ENCODE measurements at places on chromosomes 2 and 18. TPM values are rescaled to one million over a fixed set of nuclear protein-coding genes. Genes with fewer than 3 reads are reported as not detected.

The GCG gene
- not detected for total RNA-seq

The DNAJC10 gene
- 80.0 TPM for total RNA-seq

The RAMP1 gene
- total RNA-seq = 10.5 TPM

The CTIF gene
- total RNA-seq = 45.7 TPM

The CSRNP3 gene
- 2.5 TPM for total RNA-seq

The GPR155 gene
- 3.3 TPM for total RNA-seq

The COLEC12 gene
- total RNA-seq = 40.2 TPM

The ERMN gene
- 0.52 TPM for total RNA-seq

- DNase-seq = no peak
These were observed 90.9 kb upstream of the SETBP1 start for GRCh38 chr18:44589693-44590355.

DNA sequence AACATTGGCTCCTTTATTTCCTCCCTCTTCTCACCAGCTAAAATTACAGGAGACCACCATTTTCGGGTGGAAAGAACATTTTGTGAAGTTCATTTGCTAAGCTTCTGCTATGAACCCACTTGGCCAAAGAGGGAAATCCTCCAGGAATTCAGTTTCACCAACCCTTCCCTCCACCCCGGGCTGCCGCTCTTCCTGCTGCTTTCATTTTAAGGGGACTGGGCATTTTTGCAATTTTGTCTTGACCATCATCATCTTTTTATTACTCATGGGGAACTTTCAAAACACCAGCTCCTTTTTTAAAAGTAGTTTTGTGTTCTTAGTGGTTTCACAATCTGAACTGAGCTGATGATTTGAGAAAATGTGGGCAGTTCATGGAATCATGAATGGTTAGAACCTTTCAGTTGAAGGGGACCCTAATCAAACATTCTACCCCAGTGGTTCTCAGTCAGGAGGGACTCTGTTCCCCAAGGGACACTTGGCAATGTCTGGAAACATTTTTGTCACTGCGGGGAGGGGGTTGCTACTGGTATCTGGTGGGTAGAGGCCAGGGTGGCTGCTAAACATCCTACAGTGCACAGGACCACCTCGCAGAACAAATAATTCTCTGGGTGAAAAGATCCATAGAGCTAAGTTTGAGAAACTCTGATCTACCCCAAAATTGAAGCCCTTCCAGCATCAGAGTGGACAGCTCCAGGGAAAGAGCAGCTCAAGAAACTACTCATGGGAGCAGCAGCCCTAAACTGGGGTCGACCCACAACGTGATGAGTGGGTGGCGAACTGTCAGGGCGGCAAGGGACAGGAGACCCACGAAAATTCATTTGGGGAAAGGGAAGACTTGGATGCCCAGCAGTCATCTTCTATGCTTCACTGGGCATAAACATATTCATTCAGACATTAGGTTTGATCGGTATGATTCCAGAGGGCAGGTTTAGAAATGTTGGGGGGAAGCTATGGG, 92.9 kb downstream of the ACKR3 start:
- DNase-seq = no peak

DNA sequence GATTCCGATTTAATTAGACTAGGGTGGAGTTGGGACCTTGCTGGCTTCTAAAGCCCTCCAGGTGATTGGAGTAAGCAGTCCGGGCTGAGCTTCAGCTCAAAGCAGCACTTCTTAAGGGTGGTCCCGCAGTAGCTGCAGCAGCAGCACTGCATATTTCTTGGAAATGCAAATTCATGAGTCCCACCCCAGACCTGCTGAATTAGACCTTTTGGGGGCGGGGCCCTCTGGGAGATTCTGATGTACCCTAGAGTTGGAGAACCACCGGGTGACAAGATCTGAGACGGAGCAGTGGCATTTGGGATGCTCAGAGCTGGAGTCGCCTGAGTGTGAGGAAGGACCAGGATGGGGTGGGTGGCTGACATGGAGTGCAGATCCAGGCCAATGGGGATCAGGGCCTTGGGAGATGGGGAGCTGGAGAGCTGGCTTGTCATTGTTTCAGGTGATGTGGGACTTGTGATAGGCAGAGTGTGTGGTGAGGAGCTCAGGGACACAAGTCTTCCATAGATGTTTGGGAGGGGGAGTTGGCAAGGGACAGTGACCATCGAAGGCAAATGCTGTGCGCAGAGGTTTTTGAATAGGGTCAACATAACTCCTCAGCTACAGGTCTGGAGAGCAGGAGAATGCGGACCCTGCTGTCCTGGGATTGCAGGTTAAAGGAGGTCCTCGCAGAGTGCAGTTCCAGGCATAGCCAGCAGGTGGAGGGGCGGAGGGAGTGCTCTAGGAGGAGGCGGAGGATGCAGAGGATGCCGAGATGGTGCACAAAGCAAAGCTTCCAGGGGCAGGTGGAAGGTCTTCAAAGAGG, 130.9 kb upstream of the RAB12 start:
- peak; percentile 62 for DNase-seq

DNA sequence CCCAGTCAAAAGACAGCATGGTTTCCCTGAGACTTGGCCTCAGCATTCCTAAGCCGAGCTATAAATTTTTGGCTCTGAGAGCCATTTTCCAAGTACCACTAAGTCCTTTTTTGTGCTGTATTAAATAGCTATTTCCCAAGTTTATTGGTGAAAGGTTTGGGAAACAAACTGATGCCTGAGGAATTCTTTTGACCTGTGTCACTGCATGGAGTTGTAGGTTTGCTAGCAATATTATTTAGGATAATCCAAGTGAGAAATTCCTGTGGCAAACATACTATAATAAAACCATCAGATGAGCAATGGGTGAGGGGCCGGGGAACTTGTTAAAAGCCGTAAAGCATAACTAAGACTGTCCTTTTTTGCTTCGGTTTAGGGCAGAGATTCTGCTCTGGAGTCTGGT, 28.4 kb downstream of the ARHGAP28 start:
- DNase-seq = no peak

GRCh38 chr2:9951522-9952285, at the start of gene GRHL1:
Gene GRHL1 (plus strand): TSS chr2:9951693. CDS start chr2:9951834, 141 bp downstream.
- DNase-seq = peak; percentile 94

DNA sequence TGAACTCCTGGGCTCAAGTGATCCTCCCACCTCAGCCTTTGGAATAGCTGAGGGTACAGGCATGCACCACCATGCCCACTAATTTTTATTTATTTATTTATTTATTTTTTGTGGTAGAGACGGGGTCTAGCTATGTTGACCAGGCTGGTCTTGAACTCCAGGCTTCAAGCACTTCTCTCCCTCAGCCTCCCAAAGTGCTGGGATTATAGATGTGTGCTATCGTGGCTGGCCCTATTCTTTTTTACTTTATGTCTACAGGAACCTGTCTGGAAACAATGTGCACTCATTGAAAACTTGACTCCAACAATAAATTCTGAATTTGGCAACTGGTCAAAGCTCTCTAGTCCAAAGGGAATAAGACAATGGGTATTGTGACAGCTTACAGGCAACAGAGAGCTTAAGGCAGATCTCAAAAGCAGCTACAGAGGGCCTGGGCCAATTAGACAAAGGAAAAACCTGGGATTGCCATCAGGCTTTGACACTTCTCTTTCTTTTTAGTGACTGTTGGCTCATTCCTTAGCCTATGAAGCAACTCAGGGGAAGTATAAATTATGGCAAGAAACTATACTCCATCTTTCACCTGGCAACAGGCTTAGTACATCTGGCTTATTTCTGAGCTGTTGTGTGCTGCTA, 55.1 kb upstream of the RAPGEF4 start:
- no peak for DNase-seq

GRCh38 chr2:6940820-6941219, 23.6 kb downstream of the RNF144A start:
- no peak for DNase-seq

- no peak for DNase-seq
These were observed 45.1 kb downstream of the RPL31 start for GRCh38 chr2:101047075-101047766.

DNA sequence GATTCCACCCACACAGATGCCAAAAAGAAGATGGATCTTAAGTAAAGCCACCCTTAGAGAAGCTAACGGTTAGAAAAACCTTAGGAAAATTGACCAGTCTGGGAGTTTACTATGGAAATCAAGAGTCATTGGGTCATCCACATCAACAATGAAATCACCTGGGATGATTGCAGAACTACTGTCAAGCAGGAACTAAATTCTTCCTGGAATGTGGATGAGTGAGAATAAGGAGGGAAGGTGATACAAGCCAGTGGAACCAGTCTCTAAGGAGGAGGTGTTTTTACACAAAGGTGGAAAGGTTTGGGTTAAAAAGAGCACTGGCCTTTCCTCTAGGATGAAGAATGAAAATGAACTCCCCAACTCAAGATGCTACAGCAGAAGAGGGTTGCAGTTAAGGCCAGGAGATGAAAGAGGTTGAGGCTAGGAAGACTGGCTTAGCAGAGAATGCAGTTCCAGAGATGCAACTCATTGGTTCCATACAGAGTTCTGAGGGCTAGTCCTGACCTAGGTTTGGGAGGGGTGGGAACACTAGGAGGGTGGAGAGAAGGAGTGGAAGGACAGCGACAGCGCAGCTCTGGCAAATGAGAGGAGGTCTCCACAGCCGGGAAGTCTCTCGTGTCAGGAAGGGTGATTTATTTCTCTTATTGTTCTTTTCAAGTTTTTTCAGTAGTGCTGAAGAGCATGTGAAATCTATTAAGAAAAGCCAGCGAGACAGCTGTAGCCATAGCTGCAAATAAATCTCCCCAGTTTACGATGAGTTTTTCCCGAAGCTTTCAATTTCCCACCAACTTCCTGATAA, 27.7 kb upstream of the KDM3A start:
- DNase-seq = peak; percentile 59

DNA sequence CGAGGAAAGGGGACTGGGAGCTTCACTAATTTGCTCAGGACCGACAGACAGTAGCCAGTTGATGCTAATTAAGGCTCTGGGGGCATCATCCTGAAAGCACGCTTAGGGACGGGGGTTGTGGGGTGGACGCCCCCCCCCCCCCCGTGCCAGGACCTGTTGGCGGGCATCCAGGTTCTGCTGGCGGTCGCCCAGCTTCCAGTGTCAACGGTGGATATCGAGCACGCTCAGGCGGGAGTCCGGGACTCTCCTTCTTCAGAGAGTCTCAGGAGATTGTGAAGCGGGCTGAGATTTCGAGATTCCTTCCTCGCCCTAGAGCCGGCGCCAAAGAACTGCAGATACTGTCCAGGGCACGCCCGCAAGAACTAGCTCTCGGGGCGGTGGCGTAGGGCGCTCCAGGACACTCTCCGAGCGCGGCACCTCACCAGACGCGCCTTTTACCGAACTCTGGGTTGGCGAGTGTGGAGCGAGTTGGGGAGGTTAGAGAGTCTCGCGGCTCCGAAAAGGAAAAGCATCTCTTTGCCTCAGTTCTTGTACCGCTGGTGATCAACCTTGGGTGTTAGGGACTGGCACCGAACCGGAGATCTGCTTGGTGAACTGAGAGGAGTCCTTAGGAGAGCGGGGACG, 5.6 kb downstream of the RAX start:
- DNase-seq = no peak

GRCh38 chr18:44764863-44765262, 84.2 kb downstream of the SETBP1 start:
- DNase-seq = no peak

DNA sequence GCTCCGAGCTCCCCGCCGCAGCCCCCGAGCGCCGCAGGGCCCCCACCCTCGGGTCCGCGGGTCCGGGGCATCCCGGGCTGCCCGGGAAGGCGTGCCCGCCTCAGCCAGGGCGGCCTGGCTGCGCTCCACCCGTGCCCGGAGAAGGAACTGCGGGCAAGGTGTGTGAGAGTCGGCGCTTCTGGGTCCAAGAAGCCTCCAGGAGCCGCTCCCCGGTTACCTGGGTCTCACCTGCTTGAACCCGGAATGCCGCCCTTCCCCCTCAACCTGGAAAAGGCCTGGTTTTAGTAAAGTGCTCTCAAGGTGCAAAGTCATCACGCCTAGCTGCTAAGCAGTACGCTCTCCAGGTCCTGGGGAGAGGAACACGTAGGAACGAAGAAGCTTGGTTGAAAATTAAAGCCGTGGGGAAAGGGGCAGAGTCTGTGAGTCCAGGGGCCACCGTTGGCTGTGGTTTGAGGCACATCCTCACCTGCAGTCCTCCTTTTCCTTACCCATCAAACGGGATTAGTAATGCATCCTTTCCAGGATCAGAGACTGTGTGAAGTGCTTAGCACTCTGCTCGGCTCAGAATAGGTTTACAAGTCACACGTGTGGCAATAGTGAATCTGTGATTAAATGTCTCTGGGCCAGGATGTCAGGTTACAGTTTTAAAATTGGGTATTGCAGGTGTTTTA, 1.2 kb downstream of the ASAP2 start:
- peak; percentile 45 for DNase-seq

DNA sequence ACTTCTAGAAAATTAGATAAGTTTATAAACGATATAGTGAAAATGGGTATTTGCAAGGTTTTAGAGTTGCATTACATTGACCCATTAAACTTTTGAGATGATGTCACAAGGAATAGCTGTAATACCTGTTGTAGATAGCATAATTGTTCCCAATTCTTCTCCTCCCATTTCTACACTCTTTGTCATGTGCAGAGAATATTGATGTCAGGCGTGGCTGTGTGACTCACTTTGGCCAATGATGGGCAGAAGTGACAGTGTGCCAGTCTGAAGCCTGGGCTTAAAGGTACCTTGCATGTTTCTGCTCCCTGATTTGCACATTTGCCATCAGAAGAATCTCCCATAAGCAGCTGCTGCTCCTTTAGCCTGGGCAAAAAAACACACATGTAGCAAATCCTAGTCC, 26.9 kb upstream of the CCBE1 start:
- DNase-seq = no peak

DNA sequence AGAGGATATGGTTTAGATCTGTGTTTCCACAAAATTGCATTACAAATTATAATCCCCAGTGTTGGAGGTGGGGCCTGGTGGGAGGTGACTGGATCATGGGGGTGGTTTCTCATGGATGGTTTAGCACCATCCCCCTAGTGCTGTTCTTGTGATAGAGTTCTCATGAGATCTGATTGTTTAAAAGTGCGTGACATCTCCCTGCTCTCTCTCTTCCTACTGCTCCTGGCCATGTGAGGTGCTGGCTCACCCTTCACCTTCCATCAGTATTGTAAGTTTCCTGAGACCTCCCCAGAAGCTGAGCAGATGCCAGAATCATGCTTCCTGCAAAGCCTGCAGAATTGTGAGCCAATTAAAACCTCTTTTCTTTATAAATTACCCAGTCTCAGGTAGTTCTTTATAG, 33.1 kb downstream of the LHCGR start:
- no peak for DNase-seq

- DNase-seq = peak; percentile 26
These were observed 139.4 kb upstream of the SIX3 start for GRCh38 chr2:44801841-44802776.

DNA sequence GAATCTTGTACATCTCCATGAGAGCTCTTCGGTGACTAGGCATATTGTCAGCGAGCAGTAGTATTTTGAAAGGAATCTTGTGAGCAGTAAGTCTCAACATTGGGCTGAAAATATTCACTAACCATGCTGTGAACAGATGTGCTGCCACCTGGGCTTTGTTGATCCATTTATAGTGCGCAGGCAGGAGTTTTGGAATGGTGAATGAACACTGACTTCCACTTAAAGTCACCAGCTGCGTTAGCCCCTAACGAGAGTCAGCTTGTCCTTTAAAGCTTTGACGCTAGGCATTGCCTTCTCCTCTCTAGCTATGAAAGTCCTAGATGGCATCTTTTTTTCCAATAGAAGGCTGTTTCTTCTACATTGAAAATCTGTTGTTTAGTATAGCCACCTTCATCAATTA, 4.1 kb downstream of the ASB1 start:
- no peak for DNase-seq

GRCh38 chr18:11027862-11028261, 121.5 kb downstream of the PIEZO2 start:
- no peak for DNase-seq

- no peak for DNase-seq
These were observed 79.7 kb downstream of the PDK1 start for GRCh38 chr2:172635548-172635947.

Measured in lung (tissue), 17 donors.